Activated CD4-positive, alpha-beta memory T cell treated with anti-CD3 and anti-CD28 coated beads for 36 hours (primary cell): ENCODE measurements at places on chromosomes 2 and 18. TPM values are rescaled to one million over a fixed set of nuclear protein-coding genes. Genes with fewer than 3 reads are reported as not detected.

The CRACDL gene
- total RNA-seq, result 0.12 TPM

The CRYBA2 gene
- total RNA-seq, result not detected

The NEU4 gene
- total RNA-seq, result 0.31 TPM

The KIF5C gene
- total RNA-seq, result 25.2 TPM

The GPR155 gene
- 9.5 TPM for total RNA-seq

The CIB4 gene
- total RNA-seq, result not detected

The EML6 gene
- 0.46 TPM for total RNA-seq

- DNase-seq, result no peak
Observed at GRCh38 chr2:85722519-85722918, 28.4 kb downstream of the GNLY start.

DNA sequence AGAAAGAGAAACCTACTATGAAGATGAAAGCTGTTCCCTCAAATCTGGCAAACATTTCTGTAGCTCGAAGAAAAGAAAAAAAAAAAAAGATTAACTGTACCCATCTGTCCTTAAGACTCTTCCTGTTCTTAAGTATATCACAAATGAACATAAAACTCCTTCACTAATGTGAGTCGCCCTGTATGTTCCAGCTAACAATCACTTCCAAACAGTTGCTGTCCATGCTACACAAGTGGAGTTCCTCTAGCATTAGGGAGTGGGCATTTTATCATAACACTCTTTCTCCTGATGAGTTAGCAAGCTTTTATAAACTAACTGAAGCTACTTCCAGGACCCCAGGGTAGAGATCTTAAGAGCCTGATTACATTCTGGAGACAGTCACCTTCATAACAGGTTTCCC lies 5.8 kb downstream of the CUL3 start:
- DNase-seq, result no peak

- DNase-seq, result no peak
Observed at GRCh38 chr2:216517447-216518225, 19.0 kb downstream of the RPL37A start.

GRCh38 chr2:151251012-151251411 lies 10.7 kb downstream of the RBM43 start:
- no peak for DNase-seq

- no peak for DNase-seq
Observed at GRCh38 chr2:187920511-187920910, 366.3 kb upstream of the TFPI start.

DNA sequence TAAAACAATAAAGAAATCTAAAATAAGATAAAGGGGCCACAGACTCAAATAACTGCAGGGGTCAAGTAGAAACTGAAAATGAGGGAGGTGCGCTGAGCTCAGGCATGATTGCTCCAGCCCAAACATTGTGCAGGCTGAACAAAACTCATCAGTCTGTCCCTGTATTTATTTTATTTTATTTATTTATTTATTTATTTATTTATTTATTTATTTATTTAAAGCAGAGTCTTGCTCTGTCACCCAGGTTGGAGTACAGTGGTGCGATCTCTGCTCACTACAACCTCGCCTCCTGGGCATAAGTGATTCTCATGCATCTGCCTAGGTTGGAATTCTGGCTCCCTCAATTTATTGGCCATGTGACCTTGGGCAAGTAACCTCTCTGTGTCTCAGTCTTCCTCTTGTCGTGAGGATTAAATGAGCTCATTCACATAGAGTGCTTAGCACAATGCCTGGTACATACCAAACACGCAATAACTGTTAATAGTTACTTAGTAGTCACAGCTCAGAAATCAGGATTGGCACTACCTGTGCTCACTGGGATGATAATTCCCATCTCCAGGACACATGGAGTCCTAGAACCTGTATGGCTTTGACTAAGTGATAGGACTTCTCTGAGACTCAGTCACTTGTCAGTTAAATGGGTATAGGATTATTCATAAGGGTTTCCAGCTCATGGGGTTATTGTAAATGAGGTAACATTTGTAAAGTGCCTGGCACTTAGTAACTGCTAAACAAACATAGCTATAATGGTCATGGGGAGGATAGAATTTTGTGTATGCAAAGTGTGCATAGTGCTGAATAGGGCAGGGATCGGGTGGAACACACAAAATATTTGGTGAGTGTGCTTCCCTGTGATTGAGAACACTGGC lies 6.0 kb downstream of the SPEG start:
- DNase-seq, result no peak

GRCh38 chr2:179817181-179817841 lies 44.1 kb downstream of the ZNF385B start:
- no peak for DNase-seq

- no peak for DNase-seq
Observed at GRCh38 chr2:38095079-38095995, 19.4 kb upstream of the CYP1B1 start.

DNA sequence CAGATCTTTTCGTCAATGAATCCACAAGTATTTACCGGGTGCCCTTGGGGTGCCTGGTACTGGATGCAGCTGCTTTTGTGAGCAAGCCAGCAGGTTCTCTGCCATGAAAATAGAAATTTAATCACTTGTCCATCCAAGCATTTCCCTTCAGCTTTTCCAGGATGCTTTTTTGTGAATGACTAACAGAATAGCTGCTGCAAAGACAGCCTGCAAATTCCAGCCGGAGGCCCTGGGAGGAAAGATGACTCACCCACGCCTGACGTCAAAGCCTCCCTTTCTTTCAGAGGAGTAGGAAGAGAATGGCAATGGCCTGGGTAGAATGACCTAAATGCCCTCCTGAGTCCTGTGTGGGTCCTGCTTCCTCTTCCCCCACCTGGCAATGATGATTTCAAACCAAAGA lies 111.9 kb downstream of the AP1S3 start:
- no peak for DNase-seq

GRCh38 chr2:108355906-108356734 lies 21.6 kb upstream of the SULT1C4 start:
- DNase-seq, result no peak

- DNase-seq, result no peak
Observed at GRCh38 chr18:10094655-10095054, 180.8 kb downstream of the VAPA start.

- no peak for DNase-seq
Observed at GRCh38 chr2:12293874-12294273, 422.9 kb upstream of the TRIB2 start.

DNA sequence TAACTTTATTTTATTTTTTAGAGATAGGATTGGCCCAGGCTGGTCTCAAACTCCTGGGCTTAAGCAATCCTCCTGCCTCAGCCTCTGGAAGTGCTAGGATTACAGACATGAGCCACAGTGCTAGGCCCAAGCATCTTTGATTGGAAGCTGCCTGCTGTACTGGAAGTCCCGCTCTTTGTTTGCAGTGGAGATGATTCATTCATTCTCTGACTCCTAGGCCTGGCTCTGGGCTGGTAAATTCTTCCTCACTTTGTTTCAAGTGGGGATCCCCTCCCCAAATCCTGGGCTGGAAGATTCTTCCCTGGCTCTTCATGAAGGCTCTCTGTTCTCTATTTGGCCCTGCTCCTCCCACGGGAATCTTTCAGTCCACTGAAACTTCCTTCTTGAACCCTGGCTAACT lies 81.9 kb downstream of the NEURL3 start:
- DNase-seq, result no peak
